ENCODE measurements at places on chromosomes 11 and 22.

GRCh38 chr11:123080015-123080414 is 18.1 kb upstream of the HSPA8 start:
- DNase-seq, result no peak

DNA sequence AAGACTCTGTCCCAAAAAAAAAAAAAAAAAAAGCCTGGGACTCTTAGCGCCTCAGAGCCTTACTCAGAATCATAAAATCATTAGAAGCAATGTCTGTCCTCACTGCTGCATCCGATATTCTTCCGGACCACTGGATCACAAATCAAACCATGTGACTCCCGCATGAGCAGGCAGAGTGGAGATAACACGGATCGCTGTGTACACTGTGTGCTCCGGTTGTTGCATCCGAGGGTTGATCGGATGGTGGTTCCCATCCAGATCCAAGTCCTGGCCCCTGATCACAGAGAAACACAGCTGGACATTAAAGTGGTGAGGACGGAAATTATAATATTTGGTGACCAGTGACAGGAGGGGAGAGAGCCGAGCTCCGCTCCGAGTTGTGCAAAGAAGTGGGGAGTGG is 9.7 kb upstream of the TXNRD2 start:
- DNase-seq, result no peak

DNA sequence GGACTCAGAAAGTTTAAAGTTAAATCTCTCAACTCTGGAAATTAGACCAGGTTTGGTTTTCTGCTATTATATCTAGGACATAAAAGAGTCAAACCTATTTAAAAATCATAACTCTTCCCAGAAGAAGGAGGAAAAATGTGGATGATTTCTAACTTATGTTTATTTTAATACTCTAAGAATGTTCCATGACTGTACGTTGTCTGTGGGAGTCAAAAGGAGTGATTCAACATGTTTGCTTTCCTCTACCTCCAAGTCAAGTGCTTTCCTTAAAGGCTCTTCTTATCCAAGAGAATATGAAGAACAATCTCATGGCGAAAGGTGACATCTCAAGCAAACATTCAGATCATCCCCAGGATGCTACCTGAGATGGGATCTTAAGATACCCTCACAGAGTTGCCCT is 21.6 kb downstream of the OR51E1 start:
- no peak for DNase-seq

- DNase-seq, result no peak
Observed at GRCh38 chr11:61951484-61952135, 1.5 kb downstream of the BEST1 start.

DNA sequence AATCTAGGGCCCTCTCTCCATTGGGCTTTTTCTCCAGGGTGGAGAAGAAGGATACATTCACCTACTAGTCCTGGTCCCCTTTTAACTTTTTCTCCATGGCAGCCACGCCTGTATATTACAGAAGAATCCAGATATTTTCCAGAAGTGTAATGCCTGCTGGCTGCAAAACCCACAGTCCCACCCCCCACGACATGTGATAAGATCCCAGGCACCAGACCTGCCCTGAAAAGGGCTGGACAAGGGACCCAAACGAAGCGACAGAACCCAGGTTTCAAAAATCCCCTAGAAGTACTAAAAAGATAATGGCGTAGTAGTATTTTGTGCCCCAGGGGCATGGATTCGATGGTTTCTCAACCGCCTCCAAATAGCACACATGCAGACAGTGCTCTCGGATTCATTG is 2.8 kb downstream of the WT1 start:
- no peak for DNase-seq

GRCh38 chr11:95585069-95585751 is 204.4 kb downstream of the FAM76B start:
- DNase-seq, result no peak

DNA sequence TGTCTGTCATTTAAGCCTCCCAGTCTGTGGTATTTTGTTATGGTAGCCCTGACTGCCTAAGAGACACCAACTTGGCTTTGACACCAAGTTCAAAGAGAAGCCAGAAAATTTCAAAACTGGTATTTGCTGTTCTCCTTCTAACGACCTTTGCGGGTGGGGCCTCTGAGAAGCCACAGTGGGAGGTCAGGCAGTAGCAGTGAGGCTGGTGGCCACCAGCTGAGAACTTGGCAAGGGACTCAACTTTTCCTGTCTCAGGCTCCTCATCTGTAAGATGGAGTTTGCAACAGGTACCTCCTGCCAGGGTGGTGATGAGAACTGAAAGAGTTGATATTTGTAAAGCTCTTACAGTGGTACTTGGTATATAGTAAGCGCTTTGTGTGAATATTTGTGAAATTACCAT is 183.4 kb downstream of the BCR start:
- no peak for DNase-seq

- no peak for DNase-seq
Observed at GRCh38 chr11:11387622-11388305, 34.7 kb upstream of the CSNK2A3 start.

GRCh38 chr11:116510886-116511650 is 261.7 kb downstream of the BUD13 start:
- DNase-seq, result peak; percentile 79

DNA sequence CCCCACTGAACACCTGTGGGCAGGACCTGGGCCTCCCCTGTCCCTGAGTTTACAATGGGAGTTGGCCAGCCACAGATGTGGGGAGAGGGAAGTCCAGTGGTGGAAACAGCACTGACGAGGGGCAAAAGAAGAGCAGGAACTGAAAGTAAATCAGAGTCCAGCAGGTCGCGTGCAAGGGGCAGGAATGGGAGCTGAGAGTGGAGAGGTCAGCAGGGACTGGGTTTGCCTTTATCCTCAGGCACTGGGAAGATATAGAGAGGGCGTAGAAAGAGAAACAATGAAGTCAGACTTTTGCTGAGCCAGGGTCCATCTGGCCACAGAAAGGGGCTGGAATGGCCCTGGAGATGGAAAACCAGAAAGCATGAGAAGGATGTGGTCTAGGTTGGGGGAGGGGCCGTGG is 8.5 kb downstream of the P2RY6 start:
- DNase-seq, result no peak

DNA sequence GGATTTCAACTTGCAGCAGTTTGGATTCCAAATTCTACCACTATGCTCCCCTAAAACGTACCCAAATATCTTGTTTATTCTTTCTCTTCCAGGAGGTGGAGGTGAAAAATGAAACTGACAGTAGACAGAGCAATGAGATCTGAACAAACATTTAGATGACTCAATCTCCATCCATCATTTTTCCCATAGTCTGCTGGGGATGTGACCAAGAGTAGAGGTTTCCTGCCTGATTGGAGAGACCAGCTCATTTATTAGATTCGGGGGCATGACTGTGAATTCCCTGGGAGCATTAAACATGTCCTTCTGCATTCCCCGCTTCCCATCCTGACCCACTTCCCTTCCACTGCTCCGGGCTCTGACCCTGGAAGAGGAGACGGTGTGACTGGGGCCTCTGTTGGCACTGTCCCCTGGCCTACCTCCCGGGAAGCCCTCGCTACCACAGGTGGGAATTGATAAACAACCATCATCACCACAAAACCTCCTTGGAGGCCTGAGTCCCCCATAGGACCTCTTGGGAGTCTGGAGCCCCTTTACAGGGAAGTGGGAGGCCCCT is 20.3 kb downstream of the DKK3 start:
- no peak for DNase-seq

DNA sequence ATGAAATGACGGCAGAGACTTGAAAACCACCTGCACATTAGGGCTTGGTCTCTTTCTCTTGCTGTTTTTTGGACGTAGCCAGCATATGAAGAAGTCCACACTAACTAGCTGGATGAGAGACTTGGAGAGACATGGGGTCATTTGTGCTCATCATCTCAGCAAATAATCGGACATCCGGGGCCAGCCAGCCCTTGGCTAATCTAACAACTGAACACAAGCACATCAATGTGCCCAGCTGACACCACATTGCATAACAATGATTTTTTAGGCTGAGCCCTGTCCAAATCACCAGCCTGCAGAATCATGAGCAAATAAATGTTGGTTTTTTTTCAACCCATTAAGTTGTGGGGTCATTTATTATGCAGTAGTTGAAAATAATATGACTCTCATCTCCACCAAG is 460.3 kb upstream of the LARGE1 start:
- no peak for DNase-seq

- DNase-seq, result no peak
Observed at GRCh38 chr11:17719028-17719937, at the start of gene MYOD1. TSS of gene MYOD1 (plus strand) at chr11:17719571. CDS start at chr11:17719783, 212 bp downstream.

- peak; percentile 77 for DNase-seq
Observed at GRCh38 chr22:42444077-42444904, 12.1 kb upstream of the NFAM1 start.

DNA sequence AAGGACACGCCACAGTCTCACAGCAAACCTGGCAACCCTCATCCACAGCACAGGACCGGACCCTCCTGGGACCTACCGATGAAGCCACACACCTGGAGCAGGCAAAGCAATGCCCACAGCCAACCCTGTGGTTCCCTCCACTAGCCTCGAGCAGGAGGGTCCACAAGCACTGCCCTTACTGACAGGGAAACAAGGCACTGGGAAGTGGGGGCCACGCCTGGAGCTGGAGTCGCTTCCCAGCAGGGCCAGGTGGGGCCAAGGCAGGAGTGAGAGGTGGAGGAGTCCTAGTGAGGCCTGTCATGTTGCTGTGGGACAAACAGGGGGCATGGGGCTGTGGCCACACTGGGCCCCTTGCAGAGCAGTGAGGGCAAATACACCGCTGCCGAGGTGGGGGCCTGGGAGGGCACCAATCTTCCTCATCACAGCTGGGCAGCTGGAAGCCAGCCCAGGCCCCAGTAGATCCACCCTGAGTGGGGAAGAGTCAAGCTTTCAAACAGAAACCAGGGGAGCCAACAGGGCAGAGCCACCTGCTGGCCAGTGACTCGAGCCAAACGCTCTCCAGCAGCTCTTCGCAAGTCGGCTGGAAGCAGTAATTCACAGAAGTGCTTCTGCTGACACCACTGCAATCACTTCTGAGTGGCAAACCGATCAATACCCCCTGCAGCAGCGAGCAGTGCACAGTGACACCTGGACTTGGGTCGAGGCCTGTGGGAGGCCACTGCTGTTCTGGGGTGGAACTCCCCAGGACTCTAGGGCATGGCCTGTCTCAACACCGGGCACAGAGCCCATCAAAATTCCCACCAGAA is 13.7 kb downstream of the SULT4A1 start:
- no peak for DNase-seq
